ENCODE measurements at places on chromosomes 1 and 21.

DNA sequence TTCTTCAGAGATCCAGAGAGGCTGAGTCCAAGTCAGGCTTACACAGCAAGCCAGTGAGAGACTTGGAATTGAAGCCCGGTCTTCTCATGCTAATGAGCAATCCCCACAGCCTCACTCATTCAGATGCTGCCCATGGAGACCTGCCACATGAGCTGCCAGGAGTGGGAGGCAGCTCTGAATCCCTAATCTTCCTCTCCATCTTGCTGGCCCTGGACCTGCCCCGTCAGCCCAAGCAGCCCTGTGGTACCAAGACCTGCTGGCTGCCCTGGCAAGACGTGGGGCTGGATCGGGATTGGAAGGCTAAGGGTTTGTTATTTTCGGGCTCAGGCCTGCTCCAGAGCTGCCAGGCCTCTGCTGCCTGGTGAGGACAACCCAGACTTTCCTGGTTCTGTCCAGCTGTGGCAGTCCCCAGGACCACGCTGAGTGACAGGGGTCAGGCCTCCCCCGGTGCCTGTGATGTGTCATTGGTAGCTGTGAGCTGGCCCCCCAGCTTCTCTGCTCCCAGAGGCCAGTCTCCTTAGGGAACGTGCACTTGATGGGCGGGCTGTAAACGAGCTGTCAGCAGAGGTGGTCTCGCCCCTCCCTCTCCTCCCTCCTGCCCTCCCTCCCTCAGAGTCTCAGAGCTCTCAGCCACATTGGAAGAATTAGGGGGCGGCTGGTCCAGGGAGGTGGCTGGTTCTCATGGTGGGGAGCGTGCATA lies 135.0 kb downstream of the FOXD2 start:
- DNase-seq, result no peak

DNA sequence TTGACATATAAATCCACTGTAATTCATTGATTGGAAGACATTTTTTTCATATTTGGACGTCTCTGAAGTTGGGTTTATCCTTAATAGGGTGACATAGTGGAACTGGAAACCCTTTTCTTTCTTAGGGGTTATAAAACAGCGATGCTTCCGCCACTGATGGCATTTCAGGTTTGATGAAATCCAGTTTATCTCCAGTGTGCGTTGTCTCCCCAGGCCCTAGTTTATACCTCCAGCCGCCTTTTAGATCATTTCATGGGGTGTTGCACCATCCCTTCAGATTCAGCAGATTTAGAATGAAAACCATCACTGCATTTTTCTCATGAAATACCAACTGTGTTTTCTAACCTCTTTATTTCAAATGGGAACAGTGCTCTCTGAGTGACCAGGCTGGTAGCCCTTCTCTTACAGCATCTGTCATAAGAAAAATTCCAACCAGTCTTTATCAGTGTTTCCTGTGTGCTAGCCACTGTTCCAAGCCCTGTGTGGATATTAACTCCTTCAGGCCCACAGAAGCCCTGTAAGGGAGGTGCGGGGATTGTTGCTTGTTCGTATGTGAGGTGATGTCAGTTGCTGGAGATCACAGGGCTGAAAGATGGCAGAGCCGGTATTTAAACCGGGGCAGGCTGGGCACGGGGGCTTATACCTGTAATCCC lies 19.0 kb downstream of the H6PD start:
- DNase-seq, result no peak

- DNase-seq, result no peak
These were observed 50.3 kb downstream of the CASQ2 start for GRCh38 chr1:115718011-115718754.

DNA sequence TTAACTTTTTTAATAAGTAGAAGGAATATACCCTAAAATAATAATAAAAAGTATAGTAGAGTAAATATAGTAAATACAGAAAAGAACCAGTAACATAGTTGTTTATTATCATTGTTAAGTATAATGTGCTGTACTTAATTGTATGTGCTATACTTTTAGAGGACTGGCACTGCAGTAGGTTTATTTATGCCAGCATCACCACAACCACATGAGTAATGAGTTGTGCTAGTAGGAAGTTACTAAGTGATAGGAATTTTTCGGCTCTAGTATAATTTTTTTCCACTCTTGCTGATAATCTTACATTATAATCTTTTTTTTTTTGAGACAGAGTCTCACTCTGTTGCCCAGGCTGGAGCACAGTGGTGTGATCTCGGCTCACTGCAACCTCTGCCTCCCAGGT lies 71.6 kb downstream of the IVNS1ABP start:
- no peak for DNase-seq

- DNase-seq, result no peak
These were observed 6.9 kb upstream of the SIPA1L2 start for GRCh38 chr1:232636799-232637198.

DNA sequence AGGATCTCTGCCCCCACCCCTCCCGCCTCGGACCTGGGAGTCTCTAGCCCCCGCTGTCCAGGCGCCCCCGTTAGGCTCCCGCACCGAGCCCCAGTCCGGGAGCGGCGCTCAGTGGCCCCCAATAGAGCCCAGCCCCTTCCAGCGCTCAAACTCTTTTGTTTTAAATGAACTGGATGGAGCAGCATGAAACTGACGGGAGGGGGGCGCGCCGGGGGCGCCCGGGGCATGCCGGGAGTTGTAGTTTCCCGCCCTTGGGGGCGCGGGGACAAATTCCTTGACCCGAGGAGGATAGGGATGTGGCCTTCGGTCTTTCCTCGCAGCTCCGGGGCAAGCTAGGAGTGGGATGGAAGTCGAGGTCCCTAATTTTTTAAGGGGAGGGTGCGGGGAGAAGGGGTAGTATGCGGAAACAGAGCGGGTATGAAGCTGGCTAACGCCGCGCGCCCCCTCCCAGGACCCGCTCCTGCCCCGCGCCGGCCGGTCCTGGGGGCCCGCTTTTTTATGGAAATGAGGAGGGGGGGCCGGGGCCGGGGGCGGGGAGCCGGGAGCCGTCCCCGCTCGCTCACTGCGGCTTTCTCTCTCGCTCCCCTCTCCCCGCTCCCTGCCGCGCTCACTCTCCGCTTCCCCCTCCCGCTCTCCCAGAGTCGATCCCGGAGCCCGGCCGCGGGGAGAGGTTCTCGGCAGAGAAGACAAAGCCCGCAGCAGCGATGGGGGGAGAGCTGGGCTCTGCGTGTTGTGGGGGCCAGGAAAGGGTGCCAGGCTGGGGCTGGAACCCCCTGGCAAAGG lies at the start of gene MEX3A:
MEX3A (minus strand) TSS at position 157 of the 783 bp plus-strand sequence. CDS start 467 bp downstream, outside the sequence.
- peak; percentile 90 for DNase-seq

DNA sequence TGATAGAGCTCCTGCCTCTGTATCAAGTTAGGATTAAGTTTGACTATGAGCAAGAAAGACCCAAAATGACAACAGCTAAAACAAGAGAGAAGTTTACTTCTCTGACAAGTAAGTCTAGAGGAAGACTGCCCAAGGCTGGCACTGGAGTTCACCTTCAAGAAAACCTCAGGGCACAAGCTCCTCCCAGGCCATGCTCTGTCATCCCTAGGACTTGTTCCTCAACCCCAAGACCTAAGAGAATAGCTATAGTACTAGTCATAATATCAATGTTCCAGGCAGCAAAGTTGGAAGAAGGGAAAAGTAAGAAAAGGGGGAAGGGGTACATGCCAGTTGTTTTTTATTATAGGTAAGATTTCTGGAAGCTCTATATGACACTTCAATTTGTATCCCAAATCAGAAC lies 26.4 kb upstream of the DARS2 start:
- DNase-seq, result no peak

DNA sequence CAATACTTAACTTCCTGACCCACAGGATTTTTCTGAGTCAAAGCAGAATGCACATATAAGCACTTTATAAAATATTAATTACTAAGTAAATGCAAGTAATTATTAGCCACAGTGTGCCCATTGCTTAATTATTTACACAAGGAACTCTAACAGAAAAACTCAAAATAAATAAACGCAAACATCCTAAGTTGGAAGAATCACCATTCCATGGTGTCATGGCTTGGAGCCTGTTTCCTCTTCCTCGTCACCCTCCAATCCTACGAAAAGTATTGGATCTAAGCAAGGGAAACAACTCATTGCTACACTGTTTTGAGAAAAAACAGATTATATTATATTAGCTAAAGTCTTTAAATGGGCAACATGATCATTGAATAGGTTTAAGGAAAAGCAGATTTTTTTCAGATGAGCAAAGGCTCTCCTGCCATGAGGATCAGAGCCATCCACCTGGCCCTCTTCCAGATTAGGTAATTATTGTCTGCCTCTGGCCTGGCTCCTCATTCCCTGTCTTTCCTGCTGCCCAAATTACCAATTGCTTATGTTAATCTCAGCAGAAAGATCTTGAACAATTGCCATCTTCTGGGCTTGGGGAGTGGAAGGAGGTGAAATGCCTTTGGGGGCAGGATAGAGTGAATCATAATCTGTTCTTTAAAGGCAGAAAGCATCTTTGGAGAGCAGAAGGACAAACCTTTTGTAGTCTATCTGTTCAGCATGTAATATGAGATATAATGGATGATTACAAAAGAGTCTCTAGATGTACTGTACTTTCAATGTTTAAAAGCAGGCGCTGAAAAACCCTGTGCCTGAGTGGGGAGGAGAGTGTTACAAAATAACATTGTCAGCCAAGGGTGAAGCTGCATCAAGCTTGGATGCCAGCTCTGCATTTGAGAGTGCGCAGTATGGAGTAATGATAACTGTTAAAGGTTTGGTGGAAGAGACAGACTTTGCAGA lies 121.2 kb downstream of the DUSP10 start:
- no peak for DNase-seq

- no peak for DNase-seq
These were observed 114.1 kb downstream of the ZNF648 start for GRCh38 chr1:181947441-181947840.

DNA sequence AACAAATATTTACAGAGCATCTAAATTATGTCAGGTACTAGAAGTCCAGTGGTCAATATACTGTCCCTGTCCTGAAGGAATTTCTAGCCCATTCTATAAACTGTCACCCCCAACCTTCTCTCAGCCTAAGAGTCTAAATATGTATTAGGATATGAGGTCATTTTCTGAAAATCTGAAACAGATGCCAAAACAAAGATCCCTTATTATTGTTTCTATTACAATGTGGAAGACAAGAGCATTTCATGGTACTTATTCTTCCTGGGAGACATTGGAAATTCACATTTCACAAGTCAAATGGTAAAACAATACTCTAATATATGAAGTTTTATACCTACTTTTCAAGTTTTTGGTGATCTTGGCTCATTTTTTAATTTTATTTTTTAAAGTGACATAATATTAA lies 2.6 kb downstream of the CLCA1 start:
- DNase-seq, result no peak

- DNase-seq, result no peak
These were observed 125.8 kb upstream of the C8B start for GRCh38 chr1:57091642-57092041.

- DNase-seq, result no peak
These were observed 19.2 kb upstream of the MAGOH start for GRCh38 chr1:53257454-53258081.

GRCh38 chr1:65508051-65508450 lies 87.6 kb downstream of the LEPR start:
- no peak for DNase-seq

- no peak for DNase-seq
These were observed 1.6 kb downstream of the SYT2 start for GRCh38 chr1:202708456-202709275.

- DNase-seq, result no peak
These were observed 20.7 kb upstream of the PADI1 start for GRCh38 chr1:17184161-17184665.

DNA sequence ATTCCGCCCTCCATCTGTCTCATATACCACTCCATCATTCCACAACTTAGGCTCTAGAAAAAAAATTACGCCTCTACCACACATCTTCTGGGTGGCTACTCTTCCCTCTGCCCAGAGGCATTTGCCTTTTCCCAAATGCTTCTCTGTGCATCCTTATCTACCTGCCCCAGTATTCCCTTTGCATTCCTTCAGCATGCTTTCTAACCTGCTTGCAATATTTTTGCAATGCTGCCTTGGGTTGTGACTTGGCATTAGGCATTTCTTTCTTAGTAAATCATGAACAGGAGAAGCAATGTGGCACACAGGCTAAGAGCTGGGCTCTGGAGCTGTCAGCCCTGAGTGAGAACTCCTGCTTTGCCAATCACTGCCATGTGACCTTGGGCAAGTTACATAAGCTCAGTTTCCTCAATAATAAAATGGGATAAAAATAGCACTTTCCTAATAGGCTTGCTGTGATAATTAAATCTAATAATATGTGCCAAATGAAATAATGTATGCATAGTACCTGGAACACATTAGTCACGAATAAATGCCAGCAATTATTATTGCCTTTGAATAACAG lies 276.0 kb downstream of the ASTN1 start:
- no peak for DNase-seq
